ENCODE measurements at places on chromosomes 7 and 10.

GRCh38 chr7:50595491-50596102 lies 30.4 kb upstream of the DDC start:
- DNase-seq, result no peak

DNA sequence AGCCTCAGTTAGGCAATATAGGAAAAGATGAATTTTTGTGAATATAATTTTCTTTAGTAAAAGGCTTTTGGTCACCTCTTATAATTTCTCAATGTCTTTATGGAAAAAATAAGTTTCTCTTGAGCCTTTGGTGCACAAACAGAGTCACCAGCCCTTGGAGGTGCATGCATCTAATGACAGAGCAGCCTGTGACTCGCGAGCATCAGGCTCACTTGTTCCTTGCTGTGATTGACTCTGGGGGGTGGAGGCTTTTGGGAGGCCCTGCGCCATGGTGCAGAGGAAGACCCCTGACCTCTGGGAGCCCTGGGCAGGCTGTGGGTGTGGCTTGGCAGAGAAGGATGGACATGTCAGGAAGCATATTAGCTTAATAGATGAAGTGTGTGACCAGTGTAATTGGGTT lies 60.2 kb downstream of the FIGNL1 start:
- DNase-seq, result no peak

DNA sequence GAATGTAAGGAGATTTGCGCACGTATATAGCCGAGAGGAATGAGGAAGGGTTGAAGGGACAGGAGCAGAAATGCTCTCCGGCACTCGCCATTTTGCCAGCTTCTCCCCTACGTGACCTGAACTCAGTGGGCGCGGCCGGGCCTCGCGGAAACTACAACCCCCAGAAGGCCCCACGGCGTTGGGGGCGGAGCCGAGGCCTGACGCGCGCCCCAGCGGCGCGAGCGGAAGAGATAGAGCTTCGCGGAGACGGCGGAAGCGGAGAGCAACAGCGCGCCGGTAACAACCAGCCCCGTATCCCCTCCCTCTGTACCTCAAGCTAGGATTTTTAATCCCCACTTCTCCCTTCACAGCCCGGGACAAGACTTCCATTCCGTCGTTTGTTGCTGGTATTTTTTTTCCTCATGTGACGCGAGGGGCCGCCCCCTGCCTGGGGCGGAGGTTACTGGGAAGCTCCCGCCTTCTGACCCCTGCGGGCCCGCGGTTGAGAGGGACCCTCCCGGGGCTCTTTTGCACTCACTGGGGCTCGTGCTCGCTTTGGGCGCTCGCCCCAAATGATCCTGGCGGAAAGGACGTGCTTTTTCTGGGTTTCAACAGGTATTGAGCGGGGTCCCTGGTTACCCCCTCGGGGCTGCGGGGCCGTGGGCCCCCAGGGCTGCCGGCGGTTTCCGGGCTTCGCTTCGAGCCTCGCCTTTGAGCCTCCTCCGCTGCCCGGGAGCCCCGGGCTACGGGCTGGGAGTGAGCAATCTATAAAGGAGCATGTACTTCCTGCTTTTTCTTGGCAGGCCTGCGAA lies at the start of gene R3HCC1L:
Gene R3HCC1L, plus strand, starts transcription at position 227 of the 791 bp plus-strand sequence. CDS start 73,458 bp downstream, outside the sequence.
- DNase-seq, result peak; percentile 90

DNA sequence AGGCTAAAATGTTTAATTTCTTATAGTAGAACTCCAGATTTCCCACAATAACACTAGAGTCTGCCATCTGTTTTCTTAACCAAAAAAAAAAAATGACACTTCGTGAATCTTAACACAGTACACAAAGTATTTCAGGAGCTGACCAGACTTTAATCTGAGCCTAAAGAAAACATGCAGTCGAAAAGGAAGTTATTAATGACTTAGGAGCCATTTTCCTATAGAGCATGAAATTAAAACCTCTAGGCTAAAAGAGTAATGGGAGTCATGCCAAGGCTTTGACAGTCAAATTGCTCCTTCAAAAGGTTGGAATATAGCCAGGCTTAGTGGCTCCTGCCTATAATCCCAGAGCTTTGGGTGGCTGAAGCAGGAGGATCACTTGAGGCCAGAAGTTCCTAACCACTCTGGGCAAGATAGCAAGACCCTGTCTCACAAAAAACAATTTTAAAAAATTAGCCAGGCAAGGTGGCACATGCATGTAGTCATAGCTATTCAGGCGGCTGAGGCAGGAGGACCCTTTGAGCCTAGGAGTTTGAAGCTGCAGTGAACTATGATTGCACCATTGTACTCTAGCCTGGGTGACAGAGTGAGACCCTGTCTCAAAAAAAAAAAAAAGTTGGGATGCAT lies 13.6 kb downstream of the MICU1 start:
- no peak for DNase-seq

DNA sequence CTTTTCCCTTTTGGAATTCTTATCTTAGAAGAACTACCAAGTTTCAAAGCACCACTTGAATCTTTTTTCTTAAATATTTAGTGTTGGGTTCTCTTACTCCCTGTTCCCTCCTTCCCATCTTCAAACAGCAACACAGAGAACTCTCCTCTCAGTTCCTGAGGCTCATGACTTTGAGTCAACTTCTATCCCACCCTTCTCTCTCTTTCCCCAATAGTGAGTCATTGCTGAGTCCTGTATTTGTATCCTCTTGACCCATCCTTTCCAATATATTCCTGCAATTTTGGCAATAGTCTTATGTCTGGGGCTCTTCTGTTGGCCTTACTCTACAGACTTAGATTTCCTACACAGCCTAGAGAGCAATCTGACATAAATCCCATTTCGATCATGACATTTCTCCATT lies 20.8 kb upstream of the JCAD start:
- no peak for DNase-seq

DNA sequence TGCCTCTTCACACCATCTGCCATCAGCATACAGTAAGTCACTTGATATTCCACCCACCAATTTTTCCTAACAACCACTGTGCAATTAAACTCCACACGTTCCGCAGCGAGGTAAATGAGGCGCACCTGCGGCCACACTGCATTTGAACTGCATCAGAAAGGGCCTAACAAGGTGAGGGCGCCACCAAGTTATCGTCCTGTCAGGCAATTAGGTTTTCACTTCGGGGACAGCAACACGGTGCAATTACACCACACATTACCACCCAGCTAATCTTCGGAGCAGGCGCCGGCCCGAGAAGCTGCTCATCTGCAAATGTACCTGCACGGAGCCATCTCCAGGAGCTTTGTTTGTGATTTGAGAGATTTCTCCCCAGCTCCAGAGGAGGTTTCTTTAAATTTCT lies 84.4 kb downstream of the EBF3 start:
- DNase-seq, result no peak

DNA sequence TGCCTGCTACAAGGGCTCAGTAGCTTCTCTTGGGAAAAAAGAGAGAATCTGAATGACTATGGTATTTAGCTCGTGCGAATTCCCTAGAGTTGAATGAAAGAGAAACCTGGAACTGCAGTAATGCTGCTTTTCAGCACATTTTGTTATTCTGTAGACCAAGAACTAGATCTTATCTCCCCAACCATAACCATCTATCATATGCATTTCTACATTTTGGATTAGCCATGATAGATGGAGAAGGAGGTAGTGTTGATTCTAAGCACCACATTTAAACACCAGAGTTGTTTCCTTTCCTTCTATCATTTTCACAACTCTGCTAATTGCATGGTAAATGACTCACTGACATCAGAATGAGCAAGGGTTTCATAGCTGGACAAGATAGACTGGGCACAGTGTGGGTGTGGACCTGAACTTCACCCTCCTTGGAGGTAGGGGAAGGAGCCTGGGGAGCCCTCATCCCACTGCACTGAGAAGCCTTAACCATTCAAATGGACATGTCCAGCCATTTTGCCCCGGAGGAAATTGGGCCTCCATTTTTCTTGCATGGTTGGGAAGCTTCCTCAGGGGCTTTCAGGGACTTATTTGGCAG lies 55.3 kb upstream of the BMPER start:
- no peak for DNase-seq

- DNase-seq, result no peak
Observed at GRCh38 chr7:50608196-50608906, 43.1 kb upstream of the DDC start.

DNA sequence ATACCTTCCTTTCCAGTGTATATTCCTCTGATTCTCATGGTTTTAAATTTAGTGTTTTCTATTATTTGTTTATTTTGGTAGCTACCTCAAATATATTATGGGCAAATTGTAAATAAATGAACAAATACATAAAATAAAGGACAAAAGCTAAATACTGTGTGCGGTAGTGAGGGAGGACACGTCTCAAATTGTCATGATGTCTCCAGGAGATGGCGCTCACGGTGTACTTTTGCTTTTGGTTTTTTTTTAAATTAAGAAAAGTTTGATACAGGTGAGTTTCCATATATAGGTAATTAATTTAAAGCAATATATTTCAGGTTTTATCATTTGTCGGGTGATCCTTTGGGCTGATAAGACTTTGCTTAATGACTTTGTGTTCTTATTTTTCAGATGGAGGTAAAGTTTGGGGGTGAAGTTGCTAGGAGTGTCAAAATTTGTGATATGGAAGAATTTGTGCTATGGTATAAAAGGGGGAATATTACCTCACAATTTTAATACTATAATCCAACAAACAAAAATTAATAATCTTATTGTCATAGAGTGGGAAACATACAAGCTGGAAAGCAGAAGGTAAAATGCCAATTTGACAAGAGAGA lies 68.4 kb upstream of the TMEM229A start:
- no peak for DNase-seq

- no peak for DNase-seq
Observed at GRCh38 chr7:108118959-108119358, 11.2 kb downstream of the LAMB4 start.

DNA sequence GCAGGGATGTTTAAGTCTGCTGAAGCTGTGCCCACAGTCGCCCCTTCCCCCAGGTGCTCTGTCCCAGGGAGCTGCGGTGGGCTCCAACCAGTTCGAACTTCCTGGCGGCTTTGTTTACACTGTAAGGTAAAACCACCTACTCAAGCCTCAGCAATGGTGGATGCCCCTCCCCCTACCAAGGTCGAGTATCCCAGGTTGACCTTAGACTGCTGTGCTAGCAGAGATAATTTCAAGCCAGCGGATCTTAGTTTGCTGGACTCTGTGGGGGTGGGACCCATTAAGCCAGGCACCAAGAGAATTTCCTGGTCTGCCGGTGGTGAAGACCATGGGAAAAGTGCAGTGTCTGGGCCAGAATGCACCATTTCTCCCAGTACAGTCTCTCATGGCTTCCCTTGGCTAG lies 56.0 kb downstream of the CCDC7 start:
- no peak for DNase-seq

DNA sequence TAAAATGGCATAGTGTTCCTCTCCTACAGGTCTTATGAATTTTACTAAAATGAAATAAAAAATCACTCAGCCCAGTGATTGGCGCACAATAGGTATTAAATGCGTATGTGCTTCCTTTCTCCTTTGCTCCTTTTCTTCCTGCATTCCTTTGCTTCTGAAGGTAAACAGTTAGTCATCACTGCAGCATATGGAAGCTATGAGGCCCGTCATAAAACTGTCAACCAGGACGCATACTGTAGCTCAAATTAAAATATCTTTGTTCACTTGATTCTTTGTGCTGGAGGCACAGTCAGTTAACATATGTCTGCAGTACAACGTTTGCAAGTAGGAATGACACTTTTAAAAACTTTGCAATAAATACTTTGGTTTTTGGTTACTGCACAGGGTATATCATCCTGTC lies 374.7 kb downstream of the TCERG1L start:
- no peak for DNase-seq

GRCh38 chr10:48547061-48547895 lies 57.6 kb downstream of the ARHGAP22 start:
- DNase-seq, result no peak

DNA sequence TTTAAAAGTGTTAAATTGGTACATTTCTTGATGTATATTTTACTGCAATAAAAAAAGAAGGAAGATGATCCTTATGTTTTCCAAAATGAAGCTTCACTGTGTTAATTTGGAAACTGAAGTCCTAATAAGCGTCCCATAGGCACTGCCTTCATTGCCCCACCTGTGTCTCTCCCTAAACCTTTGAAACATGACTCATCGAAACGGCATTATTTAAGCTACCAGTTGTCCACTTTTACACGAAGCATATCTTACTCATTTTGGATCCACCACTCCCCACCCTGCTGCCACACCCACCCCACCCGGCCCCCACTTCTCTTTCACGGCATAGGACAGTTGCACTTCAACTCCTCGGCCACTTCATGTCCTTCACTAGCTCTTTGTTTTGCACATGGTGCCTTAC lies 85.5 kb downstream of the KIAA1549 start:
- no peak for DNase-seq

DNA sequence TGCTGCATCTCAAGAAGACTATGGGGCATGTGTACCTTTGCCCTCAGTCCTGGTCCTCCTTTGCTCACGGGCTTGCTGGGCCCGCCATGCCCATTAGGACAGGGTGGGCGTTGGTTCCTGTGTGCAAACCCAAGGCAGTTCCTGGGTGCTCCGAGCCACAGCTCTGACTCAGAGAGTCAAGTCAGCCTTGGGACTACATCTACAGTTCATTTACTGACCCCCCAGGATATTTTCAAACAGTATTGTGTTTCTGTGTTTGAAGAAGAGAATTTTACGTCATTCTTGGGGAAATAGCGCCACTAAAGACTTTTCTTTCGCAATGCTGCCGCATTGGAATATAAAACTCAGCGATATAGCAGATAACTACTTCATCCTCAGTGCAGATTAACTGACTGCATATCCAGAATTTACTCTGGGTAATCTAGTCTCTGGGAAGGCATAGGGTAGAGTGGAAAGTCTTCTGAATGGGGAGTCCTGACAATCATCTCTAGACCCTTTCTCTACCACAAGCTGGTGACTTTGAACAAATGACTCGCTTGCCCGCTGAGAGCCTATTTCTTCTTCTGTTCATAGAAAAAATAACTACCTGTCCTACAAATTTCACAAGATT lies 638.9 kb upstream of the FZD8 start:
- DNase-seq, result no peak

- DNase-seq, result no peak
Observed at GRCh38 chr7:109322833-109323232, 753.2 kb downstream of the DNAJB9 start.

GRCh38 chr10:21993360-21994001 lies 10.0 kb downstream of the DNAJC1 start:
- no peak for DNase-seq

- DNase-seq, result peak; percentile 17
Observed at GRCh38 chr10:100743626-100744135, 1.7 kb upstream of the PAX2 start.

DNA sequence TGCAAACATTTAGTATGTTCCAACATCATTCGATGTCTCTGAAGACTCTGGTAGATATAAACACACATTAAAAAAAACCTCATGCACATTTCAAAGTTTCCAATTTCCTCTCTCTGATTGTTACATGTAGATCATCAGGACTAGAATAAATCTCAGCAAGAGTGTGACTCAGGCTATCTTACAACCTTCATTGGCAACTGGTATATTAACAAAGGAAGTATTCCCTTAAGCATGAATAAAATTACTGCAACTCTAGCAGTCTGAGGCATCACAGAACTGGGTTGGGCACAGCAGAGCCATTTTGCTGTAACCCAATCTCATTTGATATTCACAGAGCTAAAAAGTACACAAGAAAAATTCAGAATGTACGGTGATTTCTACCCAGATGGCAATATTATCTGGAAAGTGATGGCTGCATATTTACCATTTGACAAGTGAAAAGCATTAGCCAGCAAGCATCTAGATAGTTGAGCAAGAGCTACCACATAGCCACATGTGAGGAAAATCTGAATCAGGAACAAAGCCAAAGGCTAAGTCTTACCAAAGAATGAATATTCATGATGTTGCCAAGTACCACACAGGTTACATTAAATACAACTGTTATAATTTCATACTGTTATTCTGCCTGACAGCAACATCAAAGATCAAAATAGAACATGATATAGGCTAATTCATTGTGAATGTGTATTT lies 232.2 kb downstream of the CRPPA start:
- DNase-seq, result no peak

Data from activated CD4-positive, alpha-beta T cell treated with anti-CD3 and anti-CD28 coated beads for 1 hour (primary cell).